HFFc6 (cell line): ENCODE measurements at places on chromosomes 4 and X.

- no peak for DNase-seq
These were observed 24.4 kb downstream of the PJA1 start for GRCh38 chrX:69140837-69141236.

DNA sequence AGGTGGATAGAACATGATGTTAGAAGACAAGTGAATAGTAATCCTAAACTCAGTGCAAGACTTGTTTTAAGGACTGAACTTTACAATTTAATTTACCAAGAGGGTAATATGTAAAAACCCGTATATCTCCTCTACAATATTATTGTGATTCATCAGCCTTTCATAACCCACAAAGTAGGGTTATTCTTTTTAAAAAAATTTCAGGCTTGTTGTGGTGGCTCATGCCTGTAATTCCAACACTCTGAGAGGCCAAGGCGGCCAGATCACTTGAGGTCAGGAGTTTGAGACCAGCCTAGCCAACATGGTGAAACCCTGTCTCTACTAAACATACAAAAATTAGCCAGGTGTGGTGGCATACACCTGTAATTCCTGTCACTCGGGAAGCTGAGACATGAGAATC is 7.2 kb downstream of the IBSP start:
- peak; percentile 72 for DNase-seq

DNA sequence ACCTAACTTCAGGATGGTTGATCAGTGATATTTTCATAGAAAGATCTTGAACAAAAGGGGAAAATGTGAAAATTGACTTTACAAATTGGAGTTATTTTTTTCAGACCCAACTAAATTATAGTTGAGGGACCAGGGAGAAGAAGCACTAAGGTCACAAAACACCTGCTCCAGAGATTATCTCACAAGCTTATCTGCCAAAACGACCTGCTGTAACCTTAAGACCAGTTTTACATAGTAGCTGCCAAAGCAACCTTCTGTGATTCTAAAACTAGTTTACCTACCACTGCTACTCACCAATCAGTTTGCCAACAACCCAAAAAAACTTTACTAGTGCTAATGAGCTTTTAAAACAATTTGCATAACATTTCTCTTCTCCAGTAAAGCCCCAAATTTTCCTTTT is 972.1 kb downstream of the C4orf33 start:
- no peak for DNase-seq

GRCh38 chr4:43253541-43253940 is 361.0 kb downstream of the GRXCR1 start:
- no peak for DNase-seq

DNA sequence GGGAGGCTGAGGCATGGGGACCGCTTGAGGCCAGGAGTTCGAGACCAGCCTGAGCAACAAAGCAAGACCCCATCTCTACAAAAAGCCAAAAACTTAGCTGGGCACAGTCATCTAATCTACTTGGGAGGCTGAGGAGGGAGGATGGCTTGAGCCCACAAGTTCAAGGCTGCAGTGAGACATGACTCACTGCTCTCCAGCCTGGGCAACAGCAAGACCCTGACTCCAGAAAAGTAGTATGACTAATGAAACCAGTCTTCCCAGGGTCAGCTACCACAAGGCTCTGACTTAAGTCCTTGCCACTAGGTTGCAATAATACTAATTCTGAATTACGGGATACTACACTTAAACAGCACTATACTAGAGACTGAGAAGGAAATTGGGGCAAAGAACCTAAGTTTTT is 33.1 kb downstream of the ERVMER34-1 start:
- DNase-seq: no peak

DNA sequence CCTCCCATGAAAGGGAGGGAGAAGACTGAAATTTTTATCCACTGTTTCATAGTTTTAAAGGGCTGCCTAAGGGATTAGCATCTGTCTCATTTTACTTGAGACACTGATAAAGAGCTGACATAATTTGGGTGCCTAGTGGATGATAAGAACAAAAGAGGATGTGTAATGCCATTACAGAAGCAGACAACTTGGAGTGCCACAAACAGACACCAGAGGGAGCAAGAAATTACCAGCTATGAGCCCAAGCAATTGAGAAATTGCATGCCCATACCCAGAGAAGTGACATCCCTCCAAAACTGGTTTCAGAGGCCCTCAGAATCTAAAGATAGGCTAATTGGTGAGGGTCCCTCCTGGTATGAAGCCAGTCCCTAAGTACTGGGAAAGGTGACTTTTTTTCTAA is 38.5 kb upstream of the POU3F4 start:
- DNase-seq: no peak

DNA sequence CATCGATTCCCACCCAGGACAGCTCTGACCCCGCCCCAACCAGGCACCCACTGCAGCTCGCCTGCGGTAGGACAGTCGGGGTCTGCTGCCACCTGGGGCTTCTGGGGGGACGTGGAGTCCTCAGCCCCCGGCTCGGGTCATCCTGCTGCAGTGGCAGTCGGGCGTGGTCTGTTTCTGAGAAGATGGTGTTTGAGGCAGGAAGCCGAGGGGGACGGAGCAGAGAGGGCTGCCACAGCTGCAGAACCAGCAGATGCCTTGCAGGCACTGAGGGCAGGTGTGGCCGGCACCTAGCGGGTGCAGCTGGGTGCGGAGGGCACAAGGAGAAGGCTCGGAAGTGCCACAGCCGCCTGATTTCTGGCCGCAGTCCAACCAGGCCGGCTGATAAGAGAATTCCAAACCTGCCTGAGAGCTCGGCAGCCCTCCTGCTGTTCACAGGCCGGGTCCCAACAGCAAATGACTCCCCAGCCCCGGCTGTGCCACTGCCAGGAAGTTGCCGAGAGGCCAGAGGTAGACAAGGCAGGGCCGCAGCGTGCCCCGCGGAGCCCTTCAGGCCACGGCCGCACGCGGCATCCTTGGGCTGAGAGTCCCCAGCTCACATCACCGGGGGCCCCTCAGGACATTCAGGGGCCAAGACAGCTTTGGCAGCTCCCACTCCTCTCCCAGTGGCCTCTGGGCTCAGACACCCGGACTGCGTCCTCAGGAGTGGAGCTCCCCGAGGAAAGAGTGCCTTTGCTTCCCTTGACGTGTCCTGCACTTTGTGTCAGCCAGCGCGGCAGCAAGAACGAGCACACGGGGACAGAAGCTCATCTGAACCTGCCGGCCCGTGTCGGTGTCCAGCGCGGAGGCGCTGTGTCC is 9.4 kb upstream of the CPLX1 start:
- DNase-seq: no peak

- no peak for DNase-seq
These were observed 77.1 kb upstream of the IGFBP7 start for GRCh38 chr4:57187246-57187645.

- no peak for DNase-seq
These were observed 130.7 kb downstream of the TSPAN5 start for GRCh38 chr4:98527534-98528269.

DNA sequence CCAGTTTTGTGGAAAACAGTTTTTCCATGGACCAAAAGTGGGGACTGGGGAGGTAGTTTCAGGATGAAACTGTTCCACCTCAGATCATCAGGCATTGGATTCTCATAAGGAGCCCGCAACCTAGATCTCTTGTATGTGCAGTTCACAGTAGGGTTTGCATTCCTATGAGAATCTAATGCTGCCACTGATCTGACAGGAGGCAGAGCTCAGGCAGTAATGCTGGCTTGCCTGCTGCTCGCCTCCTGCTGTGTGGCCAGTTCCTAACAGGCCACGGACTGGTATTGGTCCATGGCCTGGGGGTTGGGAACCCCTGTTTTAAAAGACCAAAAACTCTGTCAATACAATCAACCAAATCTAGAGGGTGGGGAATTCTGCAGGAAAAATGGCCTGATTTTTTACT is 100.0 kb upstream of the EOLA2 start:
- DNase-seq: no peak

DNA sequence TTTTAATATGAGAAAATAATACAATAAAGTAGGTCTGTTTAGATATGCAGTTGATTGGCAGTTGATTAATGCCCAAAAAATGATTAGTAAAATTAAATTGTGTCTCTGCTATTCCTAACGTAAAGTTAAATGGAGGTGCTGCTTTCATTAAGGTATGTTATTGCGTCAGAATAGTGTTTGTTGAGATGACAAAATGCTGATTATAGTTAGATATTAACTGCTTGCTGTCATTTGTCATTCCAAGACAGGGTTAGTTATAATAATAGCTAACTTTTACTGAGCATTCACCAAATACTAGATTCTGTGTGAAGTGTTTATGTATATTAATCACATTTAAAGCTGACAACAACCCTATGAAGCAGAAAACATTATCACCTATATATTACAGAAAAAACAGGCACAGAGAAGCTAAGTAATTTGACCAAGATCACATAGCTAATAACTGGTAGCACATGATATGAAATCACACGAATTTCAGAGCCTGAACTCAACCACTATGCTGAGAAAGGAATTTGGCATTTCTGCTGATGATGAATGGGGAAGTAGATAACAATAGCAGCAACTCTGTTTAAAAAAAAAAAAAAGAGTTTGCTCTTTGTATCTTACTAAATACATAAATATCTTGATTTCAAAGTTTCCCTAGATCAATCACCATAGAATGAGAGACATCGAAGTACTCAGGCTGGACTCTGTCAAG is 59.7 kb upstream of the WDR44 start:
- DNase-seq: no peak

- no peak for DNase-seq
These were observed 5.1 kb upstream of the PRDX4 start for GRCh38 chrX:23662187-23662586.

- no peak for DNase-seq
These were observed 466.1 kb upstream of the GRID2 start for GRCh38 chr4:91837608-91838029.

DNA sequence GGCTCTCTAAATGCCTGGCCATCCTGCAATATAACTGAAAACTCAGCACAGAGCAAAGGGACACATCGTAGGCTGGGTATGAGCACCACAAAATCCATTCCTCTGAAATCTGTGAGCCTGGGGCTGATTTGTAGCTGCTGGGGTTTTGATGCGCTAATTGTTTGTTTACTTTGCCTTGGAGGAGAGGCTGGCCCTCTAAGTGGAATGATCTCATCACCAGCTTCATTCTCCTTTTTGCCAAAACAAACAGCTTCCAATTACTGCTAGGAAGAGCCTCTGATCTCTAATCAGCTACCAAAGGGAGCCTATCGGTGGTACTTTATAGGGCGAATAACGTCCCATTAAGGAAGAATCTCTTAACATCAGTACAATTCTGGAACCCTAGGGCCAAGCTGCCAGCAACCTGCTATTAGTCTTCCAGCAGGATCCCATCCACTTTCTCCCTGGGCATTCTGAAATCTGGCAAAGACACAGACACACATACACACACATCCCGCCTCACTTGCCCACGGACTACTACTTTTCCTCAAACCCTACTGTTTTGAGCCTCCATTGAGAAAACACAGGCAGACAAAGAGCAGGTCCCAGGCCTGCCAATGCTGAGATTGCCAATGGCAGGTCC is 5.8 kb downstream of the ANOS1 start:
- peak; percentile 36 for DNase-seq

GRCh38 chr4:67929426-67929825 is 33.9 kb downstream of the TMPRSS11A start:
- DNase-seq: peak; percentile 24
